ENCODE measurements at places on chromosomes 3 and 15.

- no peak for DNase-seq
Observed at GRCh38 chr3:126156468-126156867, 23.9 kb downstream of the ALDH1L1 start.

DNA sequence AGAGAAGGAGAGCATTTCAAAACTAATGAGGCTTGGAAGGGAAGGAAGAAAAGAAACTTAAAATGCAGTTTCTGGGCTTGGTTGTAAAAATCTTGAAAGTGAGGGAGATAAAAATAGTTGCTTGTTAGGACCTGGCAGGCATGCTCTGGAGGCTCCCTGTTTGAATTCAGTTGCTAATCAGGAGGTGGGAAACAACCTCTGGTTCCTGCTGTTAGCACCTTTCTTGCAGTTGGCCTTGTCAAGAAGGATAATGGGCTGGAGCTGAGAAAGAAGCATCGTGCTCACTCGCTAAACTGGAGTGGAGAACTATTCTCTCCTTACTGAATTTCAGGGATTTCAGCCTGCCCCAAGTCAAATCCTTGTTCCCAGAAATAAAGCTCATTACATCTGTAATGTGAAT, 23.4 kb downstream of the SNAPC5 start:
- DNase-seq = no peak

- DNase-seq = no peak
Observed at GRCh38 chr3:59813148-59813538, 763.3 kb upstream of the CFAP20DC start.

GRCh38 chr15:67165254-67166253, 88.9 kb downstream of the AAGAB start:
- no peak for DNase-seq

DNA sequence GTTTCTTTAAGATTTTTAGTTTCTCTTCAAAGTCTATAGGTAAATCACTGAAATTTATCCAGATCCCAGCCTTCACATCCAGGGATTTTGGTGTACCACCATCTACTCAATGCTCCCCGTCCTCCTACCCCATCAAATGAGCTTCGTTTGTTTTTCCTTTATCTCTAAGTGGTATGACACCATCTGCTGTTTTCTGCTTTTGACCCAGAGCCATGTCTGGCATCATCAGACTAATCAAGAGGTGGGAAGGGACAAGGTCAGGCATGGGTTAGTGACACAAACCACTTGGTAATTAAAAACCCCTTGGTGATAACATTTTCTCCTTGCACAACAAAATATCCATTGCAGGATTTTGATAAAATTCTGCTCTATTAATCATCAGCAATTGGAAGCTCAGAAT, 92.7 kb upstream of the GOLGA8J start:
- no peak for DNase-seq

GRCh38 chr3:459311-459670, 262.7 kb downstream of the CHL1 start:
- DNase-seq = no peak

DNA sequence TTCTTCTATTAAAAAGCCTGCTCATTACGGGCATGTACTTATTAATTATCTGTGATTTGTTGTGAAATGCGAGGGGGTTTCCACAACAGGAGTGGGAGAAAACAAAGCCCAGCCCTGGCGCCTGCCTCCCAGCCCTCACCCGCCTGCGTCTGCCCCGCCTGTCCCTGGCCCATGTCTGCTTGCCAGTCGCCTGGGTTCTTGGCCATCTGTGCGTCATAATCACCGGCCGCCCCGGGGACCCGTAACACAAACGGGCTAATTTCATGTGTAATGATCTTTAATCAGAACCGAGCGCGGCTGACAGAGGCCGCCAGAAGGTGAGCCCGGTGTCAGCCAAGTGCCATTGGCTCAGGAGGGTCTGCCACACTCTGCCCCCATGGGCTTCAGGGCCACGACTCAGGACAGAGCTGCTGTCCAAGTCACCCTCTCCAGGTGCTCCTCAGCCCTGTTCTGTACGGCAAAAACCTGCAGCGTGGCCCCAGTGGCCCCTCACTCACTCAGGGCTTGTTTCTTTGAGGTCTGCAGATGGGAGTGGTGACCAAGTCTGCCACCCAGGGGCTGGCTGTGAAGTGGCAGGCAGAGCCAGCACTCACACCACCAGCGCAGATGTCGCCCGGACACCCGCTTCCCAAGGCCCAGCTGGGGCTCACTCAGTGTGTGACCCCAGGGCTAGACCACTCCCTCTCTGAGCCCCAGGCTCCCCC, 28.8 kb upstream of the TMEM115 start:
- no peak for DNase-seq

GRCh38 chr3:10940106-10940505, 52.4 kb upstream of the SLC6A1 start:
- DNase-seq = no peak

DNA sequence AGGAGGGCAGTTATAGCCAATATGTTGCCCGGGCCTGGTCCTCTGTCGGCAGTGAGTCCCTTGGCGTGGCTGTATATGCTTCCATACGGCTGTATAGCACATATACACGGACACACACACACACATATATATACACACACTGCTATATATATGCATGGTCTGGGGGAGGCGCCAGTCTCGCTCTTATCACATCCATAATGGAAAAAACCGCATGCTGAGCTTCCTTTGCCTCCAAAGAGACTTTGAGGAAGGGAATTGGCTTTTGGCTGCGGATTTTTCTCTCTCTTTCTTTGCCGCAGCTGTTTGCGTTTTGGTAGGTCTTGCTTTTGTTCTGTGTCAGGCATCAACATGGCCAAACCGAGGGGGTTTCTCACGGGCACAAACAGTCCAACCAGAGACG, 11.3 kb upstream of the TMEM115 start:
- DNase-seq = peak; percentile 75

GRCh38 chr3:113261063-113261625, 49.8 kb downstream of the BOC start:
- peak; percentile 85 for DNase-seq

- no peak for DNase-seq
Observed at GRCh38 chr3:24086617-24087404, 141.7 kb downstream of the NR1D2 start.

GRCh38 chr15:88113613-88114308, 142.8 kb downstream of the NTRK3 start:
- DNase-seq = no peak

DNA sequence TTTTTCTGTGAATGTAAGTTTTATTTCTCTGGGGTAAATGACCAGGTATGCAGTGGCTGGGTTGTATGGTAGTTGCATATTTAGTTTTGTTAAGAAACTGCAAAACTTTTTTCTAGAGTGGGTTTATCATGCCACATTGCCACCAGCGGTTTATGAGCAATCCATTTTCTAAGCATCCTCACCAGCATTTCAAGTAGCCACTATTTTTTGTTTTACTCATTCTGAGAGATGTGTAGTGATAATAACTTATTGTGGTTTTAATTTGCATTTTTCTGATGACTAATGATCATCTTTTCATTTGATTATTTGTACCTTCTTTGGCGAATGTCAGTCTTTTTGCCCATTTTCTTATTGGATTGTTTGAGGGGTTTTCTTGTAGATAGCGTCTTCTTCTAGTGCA, 56.2 kb downstream of the SPRED1 start:
- no peak for DNase-seq

GRCh38 chr3:64184621-64185020, 40.6 kb downstream of the PRICKLE2 start:
- DNase-seq = no peak

GRCh38 chr3:54353946-54354345, 231.6 kb downstream of the CACNA2D3 start:
- DNase-seq = peak; percentile 41

- no peak for DNase-seq
Observed at GRCh38 chr15:94079459-94079858, 151.9 kb upstream of the MCTP2 start.

DNA sequence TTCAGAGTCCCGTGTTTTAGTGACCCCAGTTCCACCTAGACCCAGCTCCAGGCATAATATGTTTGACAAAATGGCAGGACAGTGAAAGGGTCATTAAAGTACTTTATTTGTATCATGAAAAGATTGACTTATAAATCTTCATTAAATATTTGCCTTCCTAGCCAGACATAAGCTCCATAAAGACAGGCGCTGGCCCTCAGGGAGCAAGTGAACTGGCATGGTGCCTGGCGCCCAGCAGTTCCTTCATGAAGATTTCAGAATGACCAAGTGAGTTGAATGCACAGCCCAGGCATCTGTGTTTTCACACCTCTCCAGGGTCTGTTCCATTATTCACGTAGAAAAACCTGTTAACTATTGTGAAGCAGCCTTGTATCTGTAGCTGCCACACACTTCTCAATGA, 166.2 kb downstream of the GAP43 start:
- no peak for DNase-seq

DNA sequence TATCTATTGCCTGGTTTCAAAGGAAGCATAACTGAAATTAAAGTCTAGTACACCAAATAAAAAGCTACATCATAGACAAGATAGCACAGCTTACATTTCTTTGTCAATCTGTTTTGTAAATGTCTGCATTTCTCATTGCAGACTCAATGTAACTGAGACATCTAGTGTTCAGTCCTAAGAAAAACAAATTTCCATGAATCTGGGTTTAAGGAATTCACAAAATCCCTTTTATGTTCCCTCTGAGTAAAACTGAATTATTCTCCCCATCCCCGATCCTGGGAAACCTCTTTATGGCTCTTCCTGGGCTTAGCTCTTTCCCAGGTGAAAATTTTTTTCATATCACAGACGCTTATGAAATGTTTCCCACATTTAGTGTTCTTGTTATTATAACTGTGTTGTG, 21.6 kb upstream of the RASA2 start:
- DNase-seq = no peak

DNA sequence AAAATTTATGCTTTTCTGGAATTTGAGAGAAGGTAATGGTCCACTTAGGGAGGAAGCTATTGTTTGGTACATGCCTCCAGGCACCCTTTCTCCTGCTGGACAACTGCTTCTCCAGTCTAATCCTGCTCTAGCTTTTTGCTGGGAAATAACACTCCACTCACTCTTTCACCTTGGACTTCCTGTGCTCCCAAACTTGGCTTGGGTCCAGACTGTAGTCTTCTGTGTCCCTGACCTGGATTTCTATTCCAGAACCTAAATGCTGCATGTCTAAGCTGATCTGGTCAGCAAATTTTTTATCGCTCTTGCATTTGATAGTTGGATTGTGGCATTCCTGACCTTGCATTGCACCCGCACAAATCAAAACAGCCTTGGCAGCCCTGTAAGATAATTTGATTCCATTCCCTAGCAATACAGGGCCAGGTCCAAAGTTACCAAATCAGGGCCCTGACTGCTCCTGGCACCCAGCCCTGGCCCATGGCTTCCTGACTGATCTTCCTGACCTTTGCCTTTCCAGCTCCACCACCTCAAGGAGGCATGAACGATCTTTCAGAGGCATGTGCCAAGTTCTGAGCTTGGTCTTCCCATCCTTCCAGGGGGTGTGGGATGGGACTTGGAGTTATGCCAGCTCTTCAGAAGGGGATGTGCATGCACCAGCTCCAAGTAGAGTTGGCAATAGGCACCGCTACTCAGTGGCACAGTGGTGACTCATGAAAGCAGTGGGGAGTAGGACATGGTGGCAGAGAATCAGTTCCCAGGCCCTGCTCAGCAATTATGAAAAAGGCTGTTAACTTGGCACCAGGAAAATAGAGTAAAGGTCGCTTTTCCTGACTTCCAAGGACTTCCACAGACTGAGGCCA, 43.9 kb upstream of the GOLGA8J start:
- no peak for DNase-seq
